ENCODE measurements at places on chromosomes 7 and 10.
A peak's percentile ranks its signal among the peaks of the same experiment; 100 is the strongest.

- DNase-seq = no peak
These were observed 16.6 kb upstream of the ASB4 start for GRCh38 chr7:95469187-95469586.

- no peak for DNase-seq
These were observed 670 bp upstream of the CAPZA2 start for GRCh38 chr7:116861717-116862116.

- DNase-seq = no peak
These were observed 186.5 kb downstream of the ADK start for GRCh38 chr10:74337330-74338016.

- no peak for DNase-seq
These were observed 39.7 kb downstream of the TES start for GRCh38 chr7:116249969-116250553.

GRCh38 chr7:32075612-32076011 lies 5.4 kb upstream of the PDE1C start:
- no peak for DNase-seq

- DNase-seq = no peak
These were observed 45.2 kb downstream of the MTERF1 start for GRCh38 chr7:91835091-91835825.

- no peak for DNase-seq
These were observed 20.1 kb downstream of the CHUK start for GRCh38 chr10:100209303-100209702.

DNA sequence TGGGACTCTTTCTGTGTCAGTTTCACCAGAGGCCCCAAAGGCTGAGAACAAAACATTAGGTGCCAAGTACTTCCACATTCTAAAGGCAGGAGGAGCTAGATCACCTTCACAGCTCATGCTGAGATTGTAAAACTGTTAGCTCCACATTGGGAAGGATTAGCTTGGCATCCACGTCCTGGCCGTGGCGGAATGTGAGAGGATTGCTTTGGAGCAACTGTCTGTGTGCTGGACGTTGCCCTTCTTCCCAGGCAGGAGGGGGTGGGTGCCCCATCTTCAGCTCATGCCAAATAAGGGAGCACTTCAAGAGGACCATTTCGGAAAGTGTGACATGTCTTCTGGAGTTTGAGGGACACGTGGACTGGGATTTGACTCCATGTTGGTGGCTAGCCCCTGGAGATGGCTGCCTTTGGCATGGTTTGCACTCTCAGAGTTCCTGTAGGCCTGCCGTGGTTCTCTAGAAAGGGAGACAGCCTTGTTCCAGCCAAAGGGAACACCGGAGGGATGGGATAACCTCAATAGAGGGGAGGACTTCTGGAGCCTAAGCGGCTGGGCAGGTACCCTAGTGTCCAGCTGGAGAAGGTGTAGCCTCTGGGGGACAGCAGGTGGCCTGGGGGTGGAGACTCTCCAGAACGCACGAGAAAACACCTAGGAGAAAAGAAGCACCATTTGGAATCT lies 19.9 kb upstream of the FMC1 start:
- peak; percentile 11 for DNase-seq

DNA sequence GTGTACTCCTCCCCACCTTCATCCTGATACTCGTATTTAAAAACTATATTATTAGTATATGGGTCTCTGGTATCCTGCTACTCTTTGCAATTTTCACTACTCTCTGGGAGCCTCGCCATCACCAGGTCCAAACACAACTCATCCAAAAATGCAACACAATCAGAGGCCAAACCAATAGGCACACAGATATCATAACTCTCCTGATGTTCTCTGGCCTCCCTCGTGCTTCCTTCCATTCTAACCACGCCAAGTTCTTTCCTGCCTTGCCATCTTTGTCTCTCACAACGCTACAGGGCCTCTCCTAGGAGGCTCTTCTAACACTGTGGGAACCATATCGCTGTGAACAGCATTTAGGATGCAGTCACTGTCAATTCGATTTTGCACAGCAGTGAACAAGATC lies 7.3 kb downstream of the RHEB start:
- no peak for DNase-seq

- peak; percentile 66 for DNase-seq
These were observed 107.0 kb downstream of the VIM start for GRCh38 chr10:17335065-17335464.

- DNase-seq = no peak
These were observed 17.2 kb downstream of the INPP5F start for GRCh38 chr10:119742947-119743648.

- DNase-seq = no peak
These were observed at the start of gene CELF2 for GRCh38 chr10:11017570-11018431. Gene CELF2 (plus strand): TSS chr10:11017872. CDS start chr10:11018090, 218 bp downstream.

- DNase-seq = no peak
These were observed 154.5 kb downstream of the RNF133 start for GRCh38 chr7:122544463-122544862.

DNA sequence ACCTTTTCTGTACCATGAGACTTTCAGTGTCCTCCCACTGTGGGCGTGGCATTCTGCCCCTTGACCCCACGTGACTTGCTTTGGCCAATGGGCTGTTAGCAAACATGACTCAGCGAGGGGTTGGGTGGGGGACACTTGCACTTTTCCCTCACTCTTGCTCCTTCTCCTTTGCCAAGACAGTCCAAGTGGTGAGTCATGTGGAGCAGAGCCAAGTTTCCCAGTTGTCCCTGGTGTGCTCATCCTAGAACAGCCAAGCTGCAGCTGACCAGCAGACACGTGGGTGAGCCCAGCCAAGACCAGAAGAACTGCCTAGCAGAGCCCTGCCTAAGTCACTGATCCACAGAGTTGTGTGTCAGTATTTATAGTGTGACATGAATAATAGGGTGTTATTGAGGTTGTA lies 82.8 kb upstream of the CPXM2 start:
- DNase-seq = no peak

GRCh38 chr7:9657257-9657656 lies 1223.8 kb downstream of the NXPH1 start:
- DNase-seq = no peak

DNA sequence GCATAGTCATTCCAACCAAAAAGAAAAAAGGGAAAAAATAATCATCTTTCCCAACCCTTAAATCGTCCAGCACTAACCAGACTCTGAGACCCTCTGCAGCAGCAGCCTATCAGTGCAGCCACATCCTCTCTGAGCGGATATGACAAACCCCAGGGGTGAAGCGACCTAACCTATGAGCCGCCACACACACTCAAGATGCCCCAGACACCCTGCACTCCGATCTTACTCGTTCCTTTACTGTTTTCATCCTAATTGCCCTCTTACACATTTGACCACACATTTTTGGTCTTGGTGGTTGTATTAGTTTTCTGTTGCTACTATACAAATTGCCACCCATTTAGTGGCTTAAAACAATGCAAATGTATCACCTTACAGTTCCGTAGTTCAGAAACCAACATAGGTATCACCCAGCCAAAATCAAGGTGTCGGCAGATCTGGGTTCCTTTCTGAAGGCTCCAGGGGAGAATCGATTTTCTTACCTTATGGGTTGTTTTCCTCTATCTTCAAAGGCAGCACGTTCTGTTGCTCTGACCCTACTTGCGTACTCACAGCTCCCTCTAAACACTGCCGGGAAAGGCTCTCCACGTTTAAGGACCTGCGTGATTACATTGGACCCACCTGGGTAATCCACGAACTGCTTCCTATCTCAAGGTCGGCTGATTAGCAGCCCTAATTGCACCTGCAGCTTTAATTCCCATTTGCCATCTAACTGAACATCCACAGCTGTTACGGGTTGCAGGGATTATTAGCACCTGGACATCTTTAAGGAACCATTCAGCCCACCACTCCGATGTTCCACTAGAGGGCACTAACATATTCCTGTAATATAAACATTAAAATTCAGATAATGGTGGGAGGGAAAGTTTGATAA lies 37.3 kb upstream of the PRSS1 start:
- DNase-seq = no peak

GRCh38 chr10:69643779-69644657 lies 14.0 kb downstream of the FAM241B start:
- no peak for DNase-seq

- DNase-seq = no peak
These were observed 82.5 kb downstream of the RNLS start for GRCh38 chr10:88500656-88501055.

DNA sequence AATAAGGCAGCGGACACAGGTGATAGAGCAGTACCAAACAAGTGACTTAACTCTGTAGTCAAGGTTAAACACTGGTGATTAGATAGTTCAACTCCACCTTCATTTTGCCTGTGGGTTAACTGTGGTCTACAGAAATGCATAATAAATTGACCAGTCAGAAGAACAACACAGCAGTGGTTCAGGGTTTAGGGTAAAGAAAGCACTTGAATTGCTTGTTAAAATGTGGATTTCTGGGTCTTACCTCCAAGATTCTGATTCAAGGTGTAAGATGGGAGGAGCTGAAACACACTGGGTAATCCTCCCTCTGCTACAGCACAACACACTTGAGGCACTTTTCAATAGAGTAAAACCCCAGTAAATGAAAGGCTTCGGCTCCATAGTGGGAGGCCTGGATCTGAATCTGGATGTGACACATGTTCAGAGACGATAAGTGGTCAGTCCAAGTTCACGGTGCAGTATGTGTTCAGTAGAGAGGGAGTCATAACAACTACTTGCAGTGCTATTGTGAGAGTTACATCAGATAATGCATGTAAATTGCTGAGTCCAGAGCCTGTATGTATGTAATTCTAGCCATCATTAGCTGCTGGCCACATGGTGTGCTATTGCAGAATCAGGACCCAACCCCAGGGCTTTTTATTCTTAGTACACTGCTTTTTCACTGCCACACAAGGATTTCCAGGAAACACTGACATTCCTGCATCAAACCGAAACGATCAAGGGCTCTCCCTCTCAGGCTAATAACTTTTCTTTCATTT lies 141.7 kb downstream of the SORCS1 start:
- no peak for DNase-seq

DNA sequence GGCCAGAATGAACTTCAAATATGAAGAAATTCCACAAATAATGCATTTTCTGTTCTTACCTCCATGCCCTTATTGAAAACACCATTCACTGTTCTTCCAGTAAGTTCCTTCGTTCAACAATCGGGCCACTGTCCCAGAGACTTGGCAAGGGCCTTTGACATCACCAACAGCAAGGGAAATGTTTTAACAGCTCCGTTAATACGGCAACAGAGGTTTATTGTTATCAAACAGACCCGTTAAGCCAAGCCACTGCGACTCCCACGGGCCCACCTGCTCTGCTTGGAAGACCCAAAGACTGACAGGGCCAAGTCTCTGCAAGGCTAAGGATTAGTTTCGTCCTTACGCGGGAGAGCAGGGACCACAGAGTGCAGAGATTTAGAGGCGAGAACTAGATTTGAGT lies 43.4 kb upstream of the LYZL1 start:
- no peak for DNase-seq

- peak; percentile 99 for DNase-seq
These were observed 162.6 kb upstream of the AKR1E2 start for GRCh38 chr10:4663162-4663992.

- DNase-seq = no peak
These were observed 166.1 kb upstream of the KIAA1217 start for GRCh38 chr10:24042884-24043283.

DNA sequence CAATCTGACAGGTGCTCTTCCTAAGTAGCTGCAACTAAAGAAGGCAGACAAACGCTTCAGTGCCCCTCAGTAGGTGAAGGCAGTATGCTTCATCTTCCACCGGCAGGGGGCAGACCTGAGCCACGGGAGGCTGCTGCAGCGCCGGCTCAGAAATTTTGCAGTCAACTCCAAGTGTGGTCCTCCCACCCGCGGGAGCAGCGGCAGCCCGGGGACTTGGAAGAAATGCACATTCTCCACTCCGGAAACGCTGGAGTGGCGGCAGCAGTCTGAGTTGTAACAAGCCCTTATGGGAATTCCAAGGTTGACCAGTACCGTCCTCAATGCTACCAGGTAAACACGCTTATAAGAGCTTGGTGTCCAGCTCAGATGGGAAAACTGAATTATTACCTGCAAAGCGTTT lies 3.4 kb downstream of the IGFBP3 start:
- DNase-seq = no peak

GRCh38 chr10:104546756-104547155 lies 94.3 kb upstream of the SORCS3 start:
- no peak for DNase-seq

DNA sequence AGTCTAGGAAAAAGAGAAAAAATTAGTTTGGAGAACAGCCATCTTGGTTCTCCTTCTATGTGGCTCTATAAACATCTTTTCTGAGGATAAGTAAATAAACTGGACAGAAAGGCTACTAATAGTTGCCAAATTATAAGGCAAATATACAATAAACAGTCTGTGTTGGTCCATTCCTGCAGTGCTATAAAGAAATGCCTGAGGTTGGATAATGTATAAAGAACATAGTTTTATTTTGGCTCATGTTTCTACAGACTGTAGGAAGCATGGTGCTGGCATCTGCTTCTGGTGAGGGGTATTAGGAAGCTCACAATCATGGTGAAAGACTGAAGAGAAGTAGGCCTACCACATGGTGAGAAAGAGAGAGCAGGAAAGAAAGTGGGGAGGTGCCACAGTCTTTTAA lies 209.7 kb downstream of the MACC1 start:
- no peak for DNase-seq

DNA sequence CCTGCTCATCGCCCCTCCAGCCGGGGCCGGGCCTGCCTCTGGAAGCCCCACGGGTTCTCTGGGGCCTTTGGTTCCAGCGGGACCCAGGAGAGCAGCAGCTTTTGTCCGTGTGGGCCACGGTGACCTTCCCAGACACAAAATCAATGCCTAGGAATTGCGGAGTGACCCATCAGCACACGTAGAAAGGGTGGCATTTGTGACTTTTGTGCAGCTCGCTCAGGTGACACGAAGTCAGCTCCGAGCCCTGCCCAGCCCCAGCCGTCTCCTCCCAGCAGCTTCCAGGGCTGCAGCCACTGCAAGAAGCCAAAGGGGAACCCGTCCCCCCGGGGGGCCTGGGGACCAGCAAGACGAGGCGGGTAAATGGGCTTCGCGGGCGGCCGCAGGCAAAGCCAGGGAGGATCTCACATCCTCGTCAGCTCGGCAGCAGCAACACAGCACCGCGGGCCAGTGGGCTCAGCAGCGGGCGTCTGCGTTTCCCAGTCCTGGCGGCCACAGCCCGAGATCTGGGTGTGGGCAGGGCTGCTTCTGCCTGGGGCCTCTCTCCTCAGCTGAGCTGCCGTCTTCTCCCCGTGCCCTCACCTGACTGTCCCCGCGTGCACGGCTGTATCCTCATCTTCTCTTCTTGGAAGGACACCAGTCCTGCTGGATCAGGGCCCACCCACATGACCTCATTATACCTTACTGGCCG lies 88.5 kb downstream of the PAXIP1 start:
- no peak for DNase-seq

DNA sequence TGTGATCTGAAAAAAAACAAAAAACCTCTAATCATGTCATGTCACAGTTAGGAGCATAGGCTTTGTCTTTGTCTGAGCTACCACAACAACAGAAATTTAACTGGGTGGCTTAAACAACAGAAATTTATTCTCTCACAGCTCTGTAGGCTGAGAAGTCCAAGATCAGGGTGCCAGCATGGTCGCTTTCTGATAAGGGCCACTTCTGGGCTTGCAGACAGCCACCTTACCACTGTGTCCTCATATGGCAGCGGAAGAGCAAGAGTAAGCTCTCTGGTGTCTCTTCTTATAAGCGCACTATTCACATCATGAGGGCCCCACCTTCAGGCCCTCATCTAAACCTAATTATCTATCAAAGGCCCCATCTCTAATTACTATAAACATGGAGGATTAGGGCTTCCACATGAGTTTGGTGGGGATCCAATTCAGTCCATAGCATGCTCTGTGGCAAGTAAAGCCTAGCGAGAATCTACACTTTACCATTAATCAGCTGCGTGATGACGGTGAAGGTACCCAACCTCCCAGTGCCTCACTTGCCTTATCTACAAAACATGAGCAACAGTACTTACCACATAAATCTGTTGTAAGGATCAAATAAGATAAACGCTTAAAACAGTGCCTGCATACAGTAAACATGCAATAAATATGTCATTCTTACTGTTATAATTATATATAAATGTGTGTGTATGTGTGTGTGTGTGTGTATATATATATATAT lies 17.3 kb downstream of the ZNF438 start:
- DNase-seq = no peak

Measured in GM04503 (cell line).